ENCODE measurements at places on chromosomes 3 and 15.

- DNase-seq = no peak
These were observed 12.5 kb downstream of the PATL2 start for GRCh38 chr15:44698641-44699040.

- no peak for DNase-seq
These were observed 30.9 kb upstream of the TLE3 start for GRCh38 chr15:70128414-70129140.

- DNase-seq = no peak
These were observed 77.2 kb upstream of the TRPM1 start for GRCh38 chr15:31178705-31179104.

GRCh38 chr15:57743424-57743823, 36.9 kb downstream of the POLR2M start:
- no peak for DNase-seq

- DNase-seq = no peak
These were observed 208.0 kb upstream of the BHLHE40 start for GRCh38 chr3:4771243-4771642.

DNA sequence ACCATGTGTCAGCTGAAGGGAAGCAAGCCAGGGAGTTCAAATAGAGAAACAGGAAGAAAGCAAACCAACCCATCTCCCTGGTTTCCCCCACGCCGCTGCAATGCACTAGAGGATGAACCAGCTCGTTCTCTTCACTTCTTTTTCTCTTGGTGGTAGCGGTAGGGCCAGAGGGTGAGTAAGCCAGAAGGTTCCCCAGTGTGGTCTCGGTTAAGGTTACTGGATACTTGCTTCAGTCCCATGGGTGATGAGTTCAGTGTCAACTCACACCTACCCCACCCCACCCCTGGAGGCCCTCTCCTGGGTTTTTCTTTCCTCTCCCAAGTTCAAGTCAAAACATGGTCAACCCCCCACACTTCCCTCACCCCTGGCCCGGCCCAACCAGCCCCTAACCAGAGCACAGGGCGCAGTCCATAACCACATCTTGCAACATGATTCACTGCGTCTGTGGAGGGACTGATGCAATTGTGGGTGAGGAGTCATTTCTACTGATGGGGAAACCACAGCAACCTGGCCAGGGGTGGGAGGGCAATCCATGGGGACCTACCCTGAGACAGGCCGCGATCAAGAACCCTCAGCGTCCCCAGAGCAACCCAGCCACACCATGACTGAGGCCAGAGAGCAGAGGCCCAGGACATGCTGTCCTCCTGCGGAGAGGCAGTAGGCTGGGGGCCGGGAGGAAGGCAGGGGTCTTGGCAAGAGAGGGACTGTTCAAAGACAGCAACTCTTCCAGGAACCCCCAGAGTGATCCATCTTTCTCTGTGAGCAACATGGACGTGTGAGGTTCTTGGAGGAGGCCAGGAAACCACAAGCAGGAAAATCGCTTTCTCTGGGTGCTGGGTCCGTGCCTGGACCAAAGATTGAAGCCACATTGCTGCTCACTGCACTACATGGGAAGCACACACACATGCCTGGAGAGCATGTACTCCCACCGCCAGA, 276.6 kb downstream of the UACA start:
- no peak for DNase-seq
